ENCODE measurements at places on chromosomes 3 and 15.
A peak's percentile ranks its signal among the peaks of the same experiment; 100 is the strongest.

- no peak for DNase-seq
Measured at GRCh38 chr15:92305343-92305742, 88.3 kb upstream of the ST8SIA2 start.

GRCh38 chr15:64897345-64897985, 14.2 kb upstream of the ANKDD1A start:
- peak; percentile 92 for DNase-seq

GRCh38 chr3:17891139-17891856, 148.9 kb upstream of the TBC1D5 start:
- no peak for DNase-seq

- DNase-seq, result no peak
Measured at GRCh38 chr15:58608129-58608590, 141.3 kb downstream of the ADAM10 start.

DNA sequence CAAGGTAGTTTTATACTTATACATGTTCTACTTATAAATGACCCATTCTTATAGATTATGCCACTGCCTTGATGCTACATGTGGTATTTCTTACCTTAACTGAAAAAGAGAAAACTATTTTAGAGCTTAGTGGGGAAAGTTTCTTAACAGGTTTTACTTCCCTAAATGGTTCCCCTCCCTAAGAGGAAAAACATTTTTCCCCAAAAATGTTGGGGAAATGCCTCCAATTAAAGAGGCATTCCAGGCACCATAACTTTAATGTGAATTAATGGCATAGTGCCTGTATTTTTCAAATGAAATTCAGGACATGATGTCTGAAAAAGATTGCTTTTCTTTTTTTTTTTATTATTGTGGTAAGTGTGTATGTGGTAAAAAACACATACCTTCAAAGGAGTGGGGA, 22.6 kb downstream of the GOLM2 start:
- DNase-seq, result no peak

DNA sequence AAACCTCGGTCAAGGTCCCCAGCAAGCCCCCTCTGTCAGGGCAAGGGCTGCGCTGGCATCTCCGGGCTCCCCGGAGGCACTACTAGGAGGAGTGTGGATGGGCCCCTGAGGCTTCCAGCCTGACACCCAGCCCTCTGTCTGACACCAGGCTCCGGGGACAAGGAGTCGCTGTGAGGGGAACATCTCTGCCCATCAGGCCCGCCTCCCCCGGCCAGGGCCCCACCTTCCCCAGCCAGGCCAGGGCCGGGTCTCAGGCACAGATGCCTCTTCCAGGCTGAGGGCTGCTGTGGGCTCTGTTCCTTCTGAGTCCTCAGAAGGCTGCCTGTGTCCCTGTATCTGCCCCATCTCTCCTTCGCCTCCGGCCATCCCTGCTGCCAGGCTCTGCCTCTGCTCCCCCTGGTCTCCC, 15.8 kb downstream of the CSPG4 start:
- DNase-seq, result no peak

- DNase-seq, result no peak
Measured at GRCh38 chr3:51986010-51986947, 2.9 kb downstream of the ACY1 start.

DNA sequence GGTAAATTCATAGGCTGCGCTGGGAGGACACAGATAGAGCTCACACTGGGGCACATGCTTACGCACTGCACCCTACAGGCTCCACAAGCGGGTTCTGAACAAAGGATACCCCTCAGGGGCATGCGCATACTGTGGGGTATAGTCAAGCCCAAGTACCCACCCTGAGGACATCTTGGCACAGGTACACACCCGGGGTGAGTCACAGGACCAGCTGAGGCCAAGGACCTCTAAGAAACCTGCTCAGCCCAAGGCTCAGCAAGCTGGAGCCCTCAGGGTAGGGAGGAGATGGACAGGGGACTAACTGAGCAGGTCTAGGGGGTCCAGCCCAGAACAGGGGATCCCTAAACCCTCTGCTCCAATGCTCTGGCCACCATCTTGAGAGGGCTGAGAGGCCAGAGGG, 3.3 kb downstream of the SHISA5 start:
- DNase-seq, result no peak

GRCh38 chr15:56783857-56784661, 50.8 kb upstream of the ZNF280D start:
- DNase-seq, result no peak

DNA sequence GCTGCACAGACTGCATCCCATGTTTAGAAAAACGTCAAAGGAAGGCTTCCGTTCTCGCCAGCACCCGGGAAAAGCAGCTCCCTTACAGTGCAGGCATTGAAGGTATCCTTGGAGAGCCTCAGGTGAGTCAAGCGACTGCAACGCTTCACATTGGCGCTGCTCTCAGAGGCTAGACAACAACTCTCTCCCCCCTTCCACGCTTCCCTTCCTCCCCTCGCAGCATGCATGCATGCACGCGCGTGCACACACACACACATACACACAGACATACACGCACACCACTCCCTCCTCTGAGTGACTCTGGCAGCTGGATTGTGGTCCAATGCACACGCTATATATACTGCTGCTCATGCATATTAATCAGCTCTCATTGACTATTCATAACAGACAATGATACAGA, 191.1 kb downstream of the PDZRN3 start:
- DNase-seq, result no peak

GRCh38 chr3:169288553-169288952, 375.0 kb downstream of the MECOM start:
- DNase-seq, result no peak

DNA sequence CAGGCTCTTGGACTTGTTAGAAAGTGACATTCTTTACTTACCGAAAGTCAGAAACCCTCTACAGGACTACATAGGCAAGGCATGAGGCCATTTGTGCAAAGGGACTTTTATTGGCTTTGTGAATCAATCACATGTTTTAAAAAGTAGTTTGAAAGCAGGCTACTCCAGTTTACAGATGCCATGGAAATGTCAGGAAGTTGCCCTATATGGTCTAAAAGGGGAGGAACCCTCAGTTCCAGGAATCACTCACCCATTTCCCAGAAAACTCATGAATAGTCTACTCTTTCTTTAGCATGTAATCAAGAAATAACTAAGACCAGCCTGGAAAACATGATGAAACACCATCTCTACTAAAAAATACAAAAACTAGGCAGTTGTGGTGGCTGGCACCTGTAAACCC, 51.0 kb upstream of the MKRN3 start:
- no peak for DNase-seq

GRCh38 chr3:40477666-40478065, 744 bp downstream of the ZNF619 start:
- no peak for DNase-seq

DNA sequence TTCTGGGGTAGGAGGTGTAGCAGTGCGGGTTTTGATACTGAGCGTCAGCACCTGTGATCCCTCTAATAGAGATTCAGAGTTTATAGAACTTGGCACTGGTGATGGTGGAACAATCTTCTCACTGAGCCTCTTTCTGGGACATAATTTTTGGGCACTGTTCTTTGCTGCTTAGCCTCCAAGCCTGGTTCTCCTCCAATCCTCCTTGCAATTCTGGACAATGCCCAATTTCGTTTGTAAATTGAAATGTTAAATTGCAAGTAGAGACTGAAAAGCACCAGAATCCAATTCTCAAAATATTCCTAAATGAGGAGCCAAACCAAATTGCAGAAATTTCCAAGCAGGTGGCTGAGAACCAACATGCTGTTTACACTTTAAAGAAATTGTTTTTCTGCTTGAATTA, 149.8 kb upstream of the ABI3BP start:
- no peak for DNase-seq

DNA sequence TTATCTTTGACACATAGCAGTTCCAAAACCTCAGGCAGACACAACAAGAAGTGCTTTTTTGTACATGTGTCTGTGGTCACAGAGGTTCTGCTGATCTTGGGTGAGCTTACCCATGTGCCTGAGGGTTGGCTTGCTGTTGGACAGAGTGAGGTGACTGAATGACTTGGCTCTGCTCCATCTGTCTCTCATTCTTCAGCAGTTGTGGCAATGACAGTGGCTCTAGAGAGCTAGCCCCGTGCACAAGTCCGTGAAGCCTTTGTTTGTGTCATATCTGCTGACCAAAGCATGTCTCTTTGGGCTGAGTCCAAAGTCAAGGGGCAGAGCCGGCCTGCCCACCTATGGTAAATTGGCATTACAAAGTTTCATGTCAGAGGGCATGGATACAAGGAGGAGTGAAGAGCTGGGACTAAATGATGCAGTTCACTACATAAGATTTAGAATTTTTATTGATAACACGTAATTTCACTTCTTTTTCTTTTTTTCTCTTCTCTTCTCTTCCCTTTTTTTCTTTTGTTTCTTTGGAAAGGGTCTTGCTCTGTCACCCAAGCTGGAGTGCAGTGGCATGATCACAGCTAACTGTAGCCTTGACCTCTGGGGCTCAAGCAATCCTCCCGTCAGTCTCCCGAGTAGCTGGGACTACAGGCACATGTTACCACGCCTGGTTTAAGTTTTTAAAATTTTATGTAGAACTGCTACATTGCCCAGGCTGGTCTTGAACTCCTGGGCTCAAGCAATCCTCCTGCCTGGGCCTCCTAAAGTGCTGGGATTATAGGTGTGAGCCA, 77.9 kb downstream of the ITPR1 start:
- DNase-seq, result no peak

DNA sequence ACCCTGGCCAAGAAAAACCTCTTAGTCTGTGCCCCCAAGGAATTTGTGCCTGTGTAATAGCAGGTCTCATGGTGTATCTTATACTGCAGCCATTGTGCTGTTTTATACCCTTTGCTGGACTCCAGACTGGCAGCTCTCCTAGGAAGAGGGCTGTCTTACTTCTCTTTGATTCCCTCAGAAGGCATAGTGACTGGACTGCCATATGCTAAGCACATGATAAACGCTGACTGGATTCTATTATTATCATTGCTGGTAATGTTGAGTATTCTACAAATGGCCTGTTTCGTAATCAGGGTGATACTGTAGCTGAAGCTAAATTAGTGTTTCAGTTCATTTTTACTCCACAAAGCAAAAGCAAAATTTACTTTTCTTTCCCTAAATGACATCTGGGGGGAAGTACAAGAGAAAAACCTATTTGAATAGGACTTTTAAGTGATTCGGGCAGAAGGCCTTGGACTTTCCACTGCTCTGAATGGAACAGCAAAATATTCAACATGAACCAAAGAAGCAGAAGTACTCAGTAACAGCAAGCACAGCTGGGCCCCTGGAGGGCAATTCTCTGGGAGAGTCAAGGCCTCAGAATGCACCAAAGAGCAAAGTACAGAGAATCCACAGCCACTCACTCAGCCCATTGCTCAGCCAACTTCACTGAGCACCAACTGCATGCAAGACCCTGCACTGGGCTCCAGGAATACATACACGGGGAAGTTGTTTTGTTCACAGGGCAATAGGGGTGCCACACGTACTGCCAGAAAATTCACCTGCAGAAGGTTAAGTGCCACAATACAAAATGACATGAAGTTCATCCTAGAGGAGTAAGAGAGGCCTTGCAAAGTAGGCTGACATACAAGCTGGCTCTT, 7.9 kb upstream of the BCL2A1 start:
- DNase-seq, result no peak

- no peak for DNase-seq
Measured at GRCh38 chr15:48674876-48675275, 29.4 kb upstream of the FBN1 start.

GRCh38 chr3:114884213-114884923, 262.7 kb downstream of the ZBTB20 start:
- no peak for DNase-seq

- no peak for DNase-seq
Measured at GRCh38 chr15:93319121-93319814, 230.3 kb upstream of the RGMA start.

DNA sequence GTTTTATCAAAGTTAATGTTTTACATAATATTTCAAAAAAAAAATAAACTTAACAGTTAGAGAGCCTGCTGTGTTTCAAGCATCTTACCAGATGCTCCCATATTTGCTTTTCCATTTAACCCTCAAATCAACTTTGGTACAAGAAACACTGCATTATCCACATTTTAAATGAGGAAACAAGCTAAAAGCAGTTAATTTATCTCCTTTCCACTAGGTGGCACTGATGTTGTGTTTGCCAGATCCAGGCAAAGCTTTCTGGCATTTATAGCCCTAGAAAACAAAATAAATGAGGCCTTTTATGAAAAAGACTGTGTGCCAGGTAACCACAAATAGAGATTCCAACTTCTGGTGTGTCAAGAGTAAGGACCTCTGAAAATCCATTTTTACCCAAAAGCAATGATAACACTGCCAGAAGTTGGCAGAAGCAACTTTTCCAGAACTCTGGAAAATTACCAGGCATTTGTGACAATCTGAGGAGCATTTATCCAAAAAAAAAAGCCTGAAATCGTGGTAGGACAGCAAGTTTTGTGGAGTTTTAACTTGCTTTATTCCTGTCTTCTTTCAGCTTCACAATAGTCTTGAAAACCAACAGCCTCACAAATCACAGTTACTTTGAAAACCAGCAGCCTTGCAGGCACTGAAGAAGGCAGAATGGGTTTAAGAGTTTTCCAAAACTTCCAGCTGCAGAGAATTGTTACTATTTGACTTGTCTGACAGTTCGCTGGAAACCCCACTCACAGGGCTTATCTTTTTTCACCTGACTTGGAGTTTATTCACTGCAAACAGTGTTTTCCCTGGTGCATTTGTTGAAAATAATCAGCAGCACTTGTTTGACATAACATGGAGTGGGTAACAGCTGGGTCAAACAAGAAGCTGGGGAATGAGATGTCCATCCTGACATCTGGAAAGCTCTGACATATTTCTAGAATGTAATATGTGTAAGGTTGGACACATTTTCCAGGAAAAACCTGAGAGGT, 9.2 kb downstream of the FAM162A start:
- no peak for DNase-seq

DNA sequence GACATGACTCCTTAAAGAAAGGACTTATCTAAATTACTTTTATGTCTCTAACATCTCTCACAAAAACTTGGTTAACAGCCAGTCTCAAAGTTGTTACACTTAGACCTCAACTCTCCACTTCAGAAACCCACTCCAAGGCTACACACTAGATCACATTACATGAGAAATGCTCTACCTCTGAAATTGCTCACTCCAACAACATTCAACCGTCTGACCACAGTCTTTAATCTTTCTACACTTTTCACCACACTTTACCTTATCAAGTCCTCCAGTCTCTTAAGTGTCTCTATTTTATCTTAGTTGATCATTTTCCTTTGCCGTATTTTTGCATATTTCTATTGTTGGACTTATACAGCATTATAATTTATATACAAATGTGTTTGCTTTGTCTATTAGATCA, 5.8 kb downstream of the SLC12A6 start:
- no peak for DNase-seq

All from heart left ventricle (tissue), 16 donors.